Osteoblast (primary cell): ENCODE measurements at places on chromosomes 11 and 22. TPM values are rescaled to one million over a fixed set of nuclear protein-coding genes. Genes with fewer than 3 reads are reported as not detected.

The PGR gene
- total RNA-seq: under 0.01 and 0.29 TPM in 2 replicates

The SGSM1 gene
- total RNA-seq: not detected in 2 replicates

The NELL1 gene
- not detected in 2 replicates for total RNA-seq

The ARHGAP42 gene
- 9.4 and 10.9 TPM in 2 replicates for total RNA-seq

The ZNHIT2 gene
- 12.3 and 12.4 TPM in 2 replicates for total RNA-seq

The SYCE3 gene
- total RNA-seq: not detected in 2 replicates

The MPZL3 gene
- 1.5 and 1.8 TPM in 2 replicates for total RNA-seq
